Glutamatergic neuron (in vitro differentiated cells): ENCODE measurements at places on chromosomes 5 and 9. TPM values are rescaled to one million over a fixed set of nuclear protein-coding genes. Genes with fewer than 3 reads are reported as not detected.
A peak's percentile ranks its signal among the peaks of the same experiment; 100 is the strongest.

GRCh38 chr9:4508246-4508906 lies 18.1 kb downstream of the SLC1A1 start:
- no peak for DNase-seq
- H3K4me1 ChIP-seq: no peaks in the 10 kb centered on the region
- no peak overlapping the region for H3K4me3 ChIP-seq
- H3K27ac ChIP-seq: no peak overlapping the region
- H3K36me3 ChIP-seq: no peaks in the 10 kb centered on the region

Gene CBY3
- total RNA-seq: not detected

- H3K27ac ChIP-seq: no peak overlapping the region
- peaks cover 6% of the 10 kb centered on the region for H3K36me3 ChIP-seq
- DNase-seq: no peak
- no peaks in the 10 kb centered on the region for H3K4me1 ChIP-seq
- H3K4me3 ChIP-seq: no peak overlapping the region
- peaks cover 4% of the 10 kb centered on the region for H3K27me3 ChIP-seq
These were observed 138.4 kb upstream of the IQGAP2 start for GRCh38 chr5:76264681-76265080.

Gene TRIM36
- total RNA-seq: 99.4 TPM

Gene LCN12
- total RNA-seq: 2.9 TPM

Gene SHROOM1
- 5.1 TPM for total RNA-seq

Gene ANKHD1
- total RNA-seq: 105 TPM

GRCh38 chr5:856531-857425 lies 6.0 kb upstream of the ZDHHC11 start:
- DNase-seq: no peak
- H3K4me3 ChIP-seq: no peak overlapping the region
- peaks cover 10% of the 10 kb centered on the region for H3K27me3 ChIP-seq
- no peaks in the 10 kb centered on the region for H3K4me1 ChIP-seq
- no peaks in the 10 kb centered on the region for H3K36me3 ChIP-seq
- no peak overlapping the region for H3K27ac ChIP-seq

DNA sequence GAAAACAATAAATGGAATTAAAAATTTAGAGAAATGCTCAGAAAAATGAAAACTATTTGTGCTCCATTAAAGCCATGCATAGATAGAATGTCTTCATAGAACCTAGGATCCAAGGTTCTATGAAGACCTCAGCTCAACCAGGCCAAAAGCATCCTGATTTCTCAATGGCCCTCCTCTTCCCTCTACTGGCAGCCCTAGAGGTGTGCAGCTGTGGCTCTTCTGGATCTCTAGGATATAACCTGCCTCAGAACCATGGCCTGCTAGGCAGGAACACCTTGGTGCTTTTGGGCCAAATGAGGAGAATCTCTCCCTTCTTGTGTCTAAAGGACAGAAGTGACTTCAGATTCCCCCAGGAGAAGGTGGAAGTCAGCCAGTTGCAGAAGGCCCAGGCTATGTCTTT lies 15.1 kb downstream of the IFNA1 start:
- DNase-seq: no peak
- H3K36me3 ChIP-seq: no peaks in the 10 kb centered on the region
- H3K4me3 ChIP-seq: no peak overlapping the region
- H3K4me1 ChIP-seq: no peaks in the 10 kb centered on the region

- no peaks in the 10 kb centered on the region for H3K27me3 ChIP-seq
- peak overlapping the region; percentile 87 for H3K27ac ChIP-seq
- no peak overlapping the region for H3K4me3 ChIP-seq
- peaks cover 7% of the 10 kb centered on the region for H3K4me1 ChIP-seq
- peak; percentile 93 for DNase-seq
These were observed 7.8 kb downstream of the EXOSC2 start for GRCh38 chr9:130701059-130702022.

DNA sequence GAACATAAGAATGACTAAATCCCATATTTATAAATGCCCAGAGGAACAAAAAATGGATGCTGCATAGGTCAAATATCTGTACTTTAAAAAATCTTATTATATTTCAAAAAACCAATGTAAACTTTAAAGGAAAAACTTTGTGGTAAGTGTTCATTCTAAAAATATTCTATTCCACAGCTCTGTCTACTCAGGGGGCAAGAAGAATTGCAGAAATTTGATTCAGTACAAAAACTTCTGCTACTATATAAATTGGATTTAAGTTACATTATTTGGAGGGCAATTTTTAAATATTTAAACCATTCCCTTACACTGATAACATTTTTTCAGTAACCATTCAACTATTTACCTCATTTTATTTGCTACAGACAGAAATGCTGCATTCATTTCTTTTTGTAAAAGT lies 32.1 kb downstream of the NFIB start:
- H3K4me1 ChIP-seq: no peaks in the 10 kb centered on the region
- H3K36me3 ChIP-seq: no peaks in the 10 kb centered on the region
- H3K4me3 ChIP-seq: no peak overlapping the region

- peaks cover 2% of the 10 kb centered on the region for H3K27me3 ChIP-seq
- peaks cover 25% of the 10 kb centered on the region for H3K4me1 ChIP-seq
- DNase-seq: no peak
- no peak overlapping the region for H3K27ac ChIP-seq
These were observed 6.8 kb downstream of the SNX30 start for GRCh38 chr9:112757282-112757883.

Gene CA9
- not detected for total RNA-seq

GRCh38 chr5:140398379-140398811 lies 3.2 kb upstream of the ANKHD1 start:
- no peak overlapping the region for H3K27ac ChIP-seq
- H3K36me3 ChIP-seq: no peaks in the 10 kb centered on the region
- peaks cover 2% of the 10 kb centered on the region for H3K27me3 ChIP-seq
- H3K4me1 ChIP-seq: peaks cover 2% of the 10 kb centered on the region
- H3K4me3 ChIP-seq: no peak overlapping the region
- no peak for DNase-seq

Gene SNCB
- total RNA-seq: 3.7 TPM

DNA sequence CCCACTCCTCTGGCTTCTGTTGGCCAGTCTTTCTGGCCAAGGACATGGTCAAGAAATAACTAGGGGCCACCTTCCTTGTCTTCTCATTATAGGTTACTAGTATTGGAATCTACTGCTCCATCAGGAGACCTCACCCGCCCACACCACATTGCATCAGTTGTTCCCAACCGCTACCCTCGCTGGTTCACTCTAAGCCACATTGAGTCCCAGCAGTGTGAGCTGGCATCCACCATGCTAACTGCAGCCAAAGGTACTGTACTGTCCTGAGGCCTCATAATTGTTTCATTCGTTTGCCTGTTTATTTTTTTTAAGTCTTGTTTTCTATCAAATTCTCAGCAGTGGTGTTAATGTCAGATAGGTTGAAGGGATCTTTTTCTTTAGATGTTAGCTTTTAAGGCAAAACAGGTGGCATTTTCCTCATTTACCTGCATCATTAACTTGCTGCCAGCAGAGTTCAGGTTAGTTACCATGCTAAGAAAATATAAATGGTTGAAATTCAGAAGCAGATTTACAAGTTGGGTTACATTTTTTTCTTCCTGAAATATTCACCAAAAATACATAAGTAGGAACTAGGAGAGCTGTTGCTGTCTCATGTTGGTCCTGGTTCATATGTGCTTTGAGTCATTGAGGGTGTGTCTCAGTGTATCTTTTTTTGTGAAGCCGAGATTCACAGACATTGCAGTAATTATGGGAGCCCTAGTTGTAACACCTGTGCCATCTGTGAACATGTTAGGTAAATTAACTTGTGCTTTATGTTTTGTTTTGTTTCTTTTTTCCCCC lies 206.9 kb downstream of the ZSWIM6 start:
- H3K4me3 ChIP-seq: no peak overlapping the region
- H3K27me3 ChIP-seq: no peaks in the 10 kb centered on the region
- no peak for DNase-seq
- H3K27ac ChIP-seq: no peak overlapping the region

Gene GABRA6
- total RNA-seq: not detected

DNA sequence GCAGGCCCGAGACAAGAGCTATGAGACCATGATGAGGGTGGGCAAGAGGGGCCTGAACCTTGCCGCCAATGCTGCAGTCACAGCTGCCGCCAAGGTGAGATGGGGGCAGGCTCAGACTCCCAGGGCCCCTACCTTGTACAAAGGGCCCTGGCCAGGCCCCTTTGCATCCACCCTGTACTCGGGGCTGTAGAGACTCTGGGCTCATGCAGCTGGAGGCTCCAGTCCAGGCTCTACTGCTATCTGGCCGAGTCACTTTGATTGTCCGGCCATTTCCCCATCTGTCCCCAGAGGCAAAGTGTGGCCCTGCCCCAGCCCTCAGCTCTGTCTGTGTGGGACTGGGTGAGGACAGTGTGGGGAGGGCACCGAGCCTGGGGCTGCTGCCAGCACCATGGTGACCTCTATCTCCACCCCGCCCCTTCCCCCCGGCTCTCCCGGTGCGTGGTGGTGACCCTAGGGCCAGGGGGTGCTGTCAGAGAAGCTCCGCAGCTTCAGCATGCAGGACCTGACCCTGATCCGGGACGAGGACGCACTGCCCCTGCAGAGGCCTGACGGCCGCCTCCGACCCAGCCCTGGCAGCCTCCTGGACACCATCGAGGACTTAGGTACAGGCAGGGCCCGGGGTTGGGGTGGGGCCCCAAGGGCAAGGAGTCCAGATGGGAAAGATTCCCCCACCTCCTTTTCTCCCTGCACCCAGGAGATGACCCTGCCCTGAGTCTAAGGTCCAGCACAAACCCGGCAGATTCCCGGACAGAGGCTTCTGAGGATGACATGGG lies 6.1 kb downstream of the REEP2 start:
- H3K4me1 ChIP-seq: peaks cover 17% of the 10 kb centered on the region
- peaks cover 6% of the 10 kb centered on the region for H3K27me3 ChIP-seq
- no peak for DNase-seq
- peaks cover 5% of the 10 kb centered on the region for H3K36me3 ChIP-seq

Gene SLC6A3
- 22.4 TPM for total RNA-seq

Gene MPDZ
- 38.7 TPM for total RNA-seq

DNA sequence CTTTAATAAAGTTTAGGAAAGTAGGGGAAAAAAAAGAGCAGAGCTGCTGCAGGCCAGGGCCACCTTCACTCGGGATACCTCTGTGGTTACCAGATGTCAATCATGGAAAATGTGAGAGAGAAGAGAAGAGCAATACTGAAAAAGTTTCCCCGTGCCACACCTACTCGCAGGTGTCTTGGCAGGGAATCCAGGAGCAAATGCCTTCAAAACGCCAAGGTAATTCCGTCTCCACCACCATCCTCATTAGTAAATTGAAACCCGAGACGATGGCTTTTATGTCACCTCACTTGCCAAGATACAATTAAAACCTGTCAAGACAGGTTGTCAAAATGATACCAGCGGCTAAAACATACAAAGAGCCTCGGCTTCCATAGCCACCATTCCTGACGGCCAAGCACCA lies 49.7 kb downstream of the FAM81B start:
- no peak for DNase-seq
- no peaks in the 10 kb centered on the region for H3K27me3 ChIP-seq
- H3K4me1 ChIP-seq: no peaks in the 10 kb centered on the region
- no peak overlapping the region for H3K4me3 ChIP-seq
- H3K36me3 ChIP-seq: no peaks in the 10 kb centered on the region
- H3K27ac ChIP-seq: no peak overlapping the region

DNA sequence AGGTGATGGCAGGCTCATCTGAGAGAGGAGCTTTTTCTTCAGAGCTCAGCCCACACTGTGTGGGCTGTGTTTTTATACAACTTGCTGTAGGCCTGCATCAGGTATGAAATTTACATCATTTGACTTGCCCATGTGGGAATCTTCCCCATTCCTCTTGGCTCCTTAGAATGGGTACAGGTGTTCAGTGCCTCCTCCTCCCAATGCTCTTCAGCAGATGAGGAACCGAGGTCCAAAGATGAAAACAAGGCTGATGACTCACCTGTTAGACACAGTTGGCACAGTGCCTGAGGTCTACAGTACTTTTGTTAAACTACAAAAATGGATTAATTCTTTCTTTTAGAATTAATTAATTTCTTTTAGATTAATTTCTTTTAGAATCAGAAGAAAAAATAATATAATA lies 20.8 kb downstream of the PAPPA start:
- H3K4me1 ChIP-seq: no peaks in the 10 kb centered on the region
- H3K27me3 ChIP-seq: peaks cover 2% of the 10 kb centered on the region
- no peak for DNase-seq
- no peak overlapping the region for H3K4me3 ChIP-seq
- H3K36me3 ChIP-seq: no peaks in the 10 kb centered on the region

Gene FOXD4L5
- total RNA-seq: not detected

Gene SLC6A19
- not detected for total RNA-seq

Gene RPS23
- total RNA-seq: 1,149 TPM

DNA sequence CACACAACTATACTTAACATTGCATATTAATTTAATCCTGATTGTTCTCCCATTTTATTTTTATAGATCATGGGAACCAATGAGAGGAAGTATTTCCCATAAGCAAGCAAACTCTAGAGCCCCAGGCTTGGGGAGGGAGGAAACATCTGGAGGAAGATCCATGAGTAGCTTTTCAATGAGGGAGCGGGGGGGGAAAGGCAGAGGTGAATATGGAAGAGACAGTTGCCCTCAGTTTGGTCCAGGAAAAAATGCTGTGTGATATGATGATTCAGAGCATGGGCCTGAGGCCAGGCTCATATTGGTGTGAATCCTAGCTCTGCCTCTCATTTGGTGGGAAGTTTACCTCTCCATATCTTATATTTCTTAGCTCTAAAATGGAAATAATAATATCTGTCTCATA lies 42.2 kb upstream of the ALDOB start:
- H3K27me3 ChIP-seq: peaks cover 2% of the 10 kb centered on the region
- H3K36me3 ChIP-seq: peaks cover 10% of the 10 kb centered on the region
- H3K4me3 ChIP-seq: no peak overlapping the region
- peaks cover 17% of the 10 kb centered on the region for H3K4me1 ChIP-seq
- no peak for DNase-seq

GRCh38 chr5:118068886-118069285 lies 919.5 kb downstream of the DTWD2 start:
- H3K4me3 ChIP-seq: no peak overlapping the region
- no peaks in the 10 kb centered on the region for H3K36me3 ChIP-seq
- DNase-seq: no peak
- no peak overlapping the region for H3K27ac ChIP-seq
- no peaks in the 10 kb centered on the region for H3K4me1 ChIP-seq

GRCh38 chr9:92208693-92209524 lies 84.6 kb downstream of the IARS1 start:
- H3K36me3 ChIP-seq: peaks cover 14% of the 10 kb centered on the region
- DNase-seq: no peak
- H3K27me3 ChIP-seq: no peaks in the 10 kb centered on the region

- peak; percentile 15 for DNase-seq
- H3K27me3 ChIP-seq: peaks cover 4% of the 10 kb centered on the region
- H3K4me1 ChIP-seq: peaks cover 6% of the 10 kb centered on the region
These were observed 4.1 kb downstream of the NACC2 start for GRCh38 chr9:136090768-136091581.

GRCh38 chr9:16450578-16450977 lies 419.9 kb downstream of the BNC2 start:
- no peak overlapping the region for H3K4me3 ChIP-seq
- H3K4me1 ChIP-seq: peaks cover 7% of the 10 kb centered on the region
- no peaks in the 10 kb centered on the region for H3K27me3 ChIP-seq
- H3K36me3 ChIP-seq: no peaks in the 10 kb centered on the region
- no peak for DNase-seq
- H3K27ac ChIP-seq: no peak overlapping the region

GRCh38 chr5:149804478-149805450 lies 74.7 kb downstream of the PPARGC1B start:
- H3K4me3 ChIP-seq: peak overlapping the region; percentile 43
- H3K27me3 ChIP-seq: peaks cover 18% of the 10 kb centered on the region
- H3K4me1 ChIP-seq: peaks cover 50% of the 10 kb centered on the region
- H3K36me3 ChIP-seq: no peaks in the 10 kb centered on the region

Gene TAS2R1
- not detected for total RNA-seq

Gene CMYA5
- total RNA-seq: 0.74 TPM

Gene PPP6C
- 49.1 TPM for total RNA-seq

GRCh38 chr9:90830977-90831376 lies 29.4 kb downstream of the SYK start:
- peaks cover 15% of the 10 kb centered on the region for H3K4me1 ChIP-seq
- H3K36me3 ChIP-seq: no peaks in the 10 kb centered on the region
- no peaks in the 10 kb centered on the region for H3K27me3 ChIP-seq
- no peak overlapping the region for H3K4me3 ChIP-seq
